ENCODE measurements at places on chromosomes 13 and 19. TPM values are rescaled to one million over a fixed set of nuclear protein-coding genes. Genes with fewer than 3 reads are reported as not detected.

DNA sequence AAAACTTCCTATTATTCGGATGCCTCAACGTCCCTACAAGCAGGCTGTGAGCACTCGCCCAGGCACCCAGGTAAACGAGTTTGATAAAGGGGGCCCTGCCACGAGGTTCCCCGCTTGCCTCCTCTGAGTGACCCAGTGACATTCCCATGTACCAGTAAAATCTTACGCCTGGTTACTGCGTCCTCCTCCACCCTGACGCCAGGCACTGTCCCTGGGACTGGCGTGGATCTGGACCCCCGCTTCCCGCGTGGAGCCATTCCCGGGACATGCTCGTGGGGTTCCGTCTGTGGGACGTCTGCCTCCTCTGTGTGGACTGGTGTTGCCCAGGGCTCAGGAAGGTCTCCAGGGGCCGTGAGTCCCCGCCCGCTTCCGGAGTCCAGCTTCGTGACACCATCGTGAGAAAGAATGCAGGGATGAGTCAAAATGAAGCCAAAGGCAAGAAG is 407 bp upstream of the ZNF550 start:
- DNase-seq, result no peak
- peak overlapping the region; percentile 87 for H3K4me3 ChIP-seq
- H3K27ac ChIP-seq, result no peak overlapping the region
- H3K36me3 ChIP-seq, result no peaks in the 10 kb centered on the region

DNA sequence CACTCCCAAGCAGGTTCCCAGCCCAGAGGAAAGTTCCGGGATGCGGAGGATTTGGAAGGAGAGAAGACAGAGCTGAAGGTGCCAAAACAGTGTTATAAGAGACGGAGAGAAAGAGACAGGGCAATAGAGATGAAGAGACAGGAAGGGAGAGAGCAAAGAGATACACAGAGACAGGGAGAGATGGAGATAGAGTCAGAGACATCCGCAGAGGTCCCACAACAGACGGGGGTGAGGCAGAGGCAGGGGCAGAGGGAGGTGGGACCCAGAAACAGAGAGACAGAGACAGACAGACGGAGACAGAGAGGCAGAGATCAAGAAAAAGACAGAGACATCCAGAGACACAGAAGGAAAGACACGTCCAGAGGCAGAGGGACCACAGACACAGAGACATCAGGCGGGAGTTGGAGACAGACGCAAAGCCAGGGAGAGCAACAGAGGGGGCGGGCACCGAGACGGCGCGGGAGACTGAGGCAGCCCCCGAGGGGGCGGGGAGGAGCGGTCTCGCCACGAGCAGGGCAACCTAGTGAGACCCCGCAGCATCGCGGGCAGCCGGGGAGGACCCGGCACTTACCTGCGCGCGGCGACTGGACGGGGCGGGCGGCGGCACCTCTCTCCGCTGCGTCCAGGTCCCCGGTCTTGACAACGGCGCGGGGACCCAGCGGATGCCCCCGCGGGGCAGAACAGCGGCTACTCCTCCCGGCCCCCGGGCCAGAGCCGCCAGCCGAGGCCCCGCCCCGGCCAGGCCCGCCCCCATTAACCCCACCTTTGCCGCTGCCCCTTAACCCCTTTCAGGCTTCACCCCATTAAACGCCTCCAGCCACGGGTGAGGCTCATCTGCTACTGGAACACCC is at the start of gene GPR4:
Gene GPR4 (minus strand): TSS at position 689 of the 851 bp plus-strand sequence. CDS start 10,346 bp downstream, outside the sequence.
- peaks cover 71% of the 10 kb centered on the region for H3K27me3 ChIP-seq
- peak; percentile 81 for DNase-seq
- no peak within 1 kb of the TSS for H3K27ac ChIP-seq
- H3K4me3 ChIP-seq, result peak within 1 kb of the TSS; percentile 11
- H3K4me1 ChIP-seq, result no peaks in the 10 kb centered on the region

DNA sequence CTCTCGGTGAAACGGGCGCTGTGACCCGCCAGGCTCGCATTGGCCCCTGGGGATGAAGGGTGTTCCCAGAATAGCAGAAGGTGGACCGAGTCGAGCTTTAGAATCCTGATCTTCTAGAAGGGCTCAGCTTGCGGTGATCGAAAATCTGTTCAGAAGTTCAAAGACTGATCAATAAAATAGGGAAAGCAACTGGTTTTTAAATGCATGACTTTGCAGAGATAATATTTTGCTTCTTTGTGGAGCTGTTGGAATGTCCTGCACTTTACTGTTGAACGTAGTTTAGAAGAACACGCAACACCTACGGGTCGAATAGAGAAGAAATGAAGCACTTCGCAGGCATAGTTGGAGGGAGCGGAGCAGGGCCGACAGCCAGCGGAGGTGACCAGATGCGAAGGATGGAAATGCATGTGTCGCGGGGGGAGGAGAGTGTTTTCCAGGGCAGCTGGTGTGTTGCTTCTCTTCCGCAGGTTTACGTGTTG is 766 bp downstream of the CEBPG start:
- no peaks in the 10 kb centered on the region for H3K36me3 ChIP-seq
- peaks cover 6% of the 10 kb centered on the region for H3K27me3 ChIP-seq
- DNase-seq, result peak; percentile 41

Gene ZNF491
- 6.0 TPM for total RNA-seq

Gene BEST2
- not detected for total RNA-seq

Gene C5AR1
- not detected for total RNA-seq

Gene CLEC17A
- total RNA-seq, result 0.31 TPM

Gene ZFP82
- total RNA-seq, result 19.5 TPM

Gene ZNF560
- not detected for total RNA-seq
